ENCODE measurements at places on chromosomes 16 and 17.

GRCh38 chr17:76667786-76668453, 24.4 kb upstream of the ST6GALNAC1 start:
- DNase-seq, result peak; percentile 33

DNA sequence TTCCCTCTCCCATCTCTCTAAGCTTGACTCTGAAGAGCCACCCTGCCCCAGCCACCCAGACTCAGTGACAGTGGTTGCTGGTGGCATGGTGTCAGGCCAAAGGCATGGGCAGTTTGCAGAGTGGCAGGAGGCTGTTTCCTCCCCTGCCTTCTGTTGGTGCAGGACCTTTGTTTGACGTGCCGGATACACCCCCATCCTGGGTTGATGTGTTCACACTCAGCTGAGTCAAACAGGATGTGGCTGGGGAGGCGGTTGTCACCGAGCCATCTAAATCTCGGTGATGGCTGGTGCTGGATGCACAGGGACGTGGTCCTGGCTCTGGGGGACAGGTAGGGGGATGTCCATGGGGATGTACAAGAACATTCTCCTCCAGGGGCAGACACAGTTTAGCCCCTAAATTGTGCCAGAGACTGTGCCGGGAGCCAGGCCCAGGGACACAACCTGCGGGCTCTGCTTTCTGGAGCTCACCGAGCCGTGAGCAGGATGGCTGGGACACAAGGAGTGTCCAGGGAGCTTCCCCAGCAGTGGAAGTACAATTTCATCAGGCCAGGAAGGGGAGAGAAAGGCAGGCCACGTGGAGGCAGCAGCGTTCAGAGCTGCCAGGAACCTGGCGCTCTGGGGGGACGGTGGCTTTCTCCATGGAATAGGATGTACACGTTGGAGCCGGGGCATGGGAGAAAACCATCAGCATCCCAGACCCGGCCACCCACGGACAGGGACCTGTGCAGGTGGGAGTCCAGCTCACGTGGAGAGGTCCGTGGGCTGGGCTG, 264.2 kb downstream of the SEC14L1 start:
- no peak for DNase-seq

DNA sequence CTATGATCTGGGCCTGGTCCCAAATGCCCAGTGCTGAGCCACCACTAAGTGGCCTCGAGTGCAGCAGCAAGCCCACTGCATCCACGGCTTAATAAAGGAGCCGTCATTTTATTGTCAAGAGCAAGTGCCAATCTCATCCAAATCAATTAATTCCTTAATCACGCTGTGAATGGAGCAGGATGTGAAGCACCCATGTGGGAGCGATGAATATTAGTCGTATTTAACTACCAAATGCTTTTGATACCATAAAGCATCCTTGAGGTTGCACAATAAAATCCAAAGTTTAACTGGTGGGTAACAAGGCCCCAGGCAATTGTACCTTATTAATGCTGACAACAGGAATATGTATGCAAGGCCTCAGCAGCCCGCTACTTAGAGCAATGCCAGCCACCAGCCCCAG, 226.0 kb upstream of the C16orf82 start:
- DNase-seq, result no peak

- no peak for DNase-seq
Measured at GRCh38 chr16:2689968-2690801, 7.9 kb downstream of the KCTD5 start.

DNA sequence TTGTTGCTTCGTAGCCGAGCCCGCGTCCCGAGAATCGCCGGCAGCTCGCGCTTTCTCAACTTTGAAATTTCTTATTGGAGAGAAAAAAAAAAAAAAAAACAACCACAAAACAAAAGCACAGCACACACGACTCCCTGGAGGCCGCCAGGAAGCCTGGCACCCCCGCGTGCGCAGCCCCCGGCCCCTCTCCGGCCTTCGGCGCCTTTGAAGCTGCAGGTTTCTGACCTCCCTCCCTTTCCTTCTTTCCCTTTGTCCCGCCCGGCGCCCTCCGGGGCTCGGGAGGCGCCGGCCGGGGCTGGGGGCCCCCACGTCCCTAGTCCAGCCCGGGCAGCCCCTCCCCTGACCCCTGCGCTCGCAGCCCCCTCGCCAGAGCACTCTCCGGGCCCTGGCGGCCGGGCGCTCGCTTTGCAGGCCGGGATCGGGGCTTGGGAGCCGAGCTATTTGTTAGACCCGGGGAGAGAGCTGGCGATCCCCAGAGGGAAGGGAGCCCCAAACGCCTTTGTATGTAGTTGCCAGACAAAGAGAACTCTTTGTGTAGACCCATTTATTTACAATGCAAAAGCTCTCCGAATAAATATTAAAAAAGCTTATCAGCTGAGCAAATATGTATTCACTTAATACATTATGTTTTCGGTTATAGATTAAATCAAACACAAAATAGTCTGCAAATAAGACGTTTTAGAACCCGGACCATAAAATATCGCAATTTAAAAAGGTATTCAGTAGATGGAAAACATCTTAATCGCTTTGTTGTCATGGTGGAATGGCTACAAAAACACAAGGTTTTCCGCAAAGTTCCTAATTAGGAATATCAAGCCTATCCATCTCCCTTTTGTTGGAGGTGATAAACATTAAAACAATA, 2.3 kb downstream of the BAHCC1 start:
- DNase-seq, result peak; percentile 63

DNA sequence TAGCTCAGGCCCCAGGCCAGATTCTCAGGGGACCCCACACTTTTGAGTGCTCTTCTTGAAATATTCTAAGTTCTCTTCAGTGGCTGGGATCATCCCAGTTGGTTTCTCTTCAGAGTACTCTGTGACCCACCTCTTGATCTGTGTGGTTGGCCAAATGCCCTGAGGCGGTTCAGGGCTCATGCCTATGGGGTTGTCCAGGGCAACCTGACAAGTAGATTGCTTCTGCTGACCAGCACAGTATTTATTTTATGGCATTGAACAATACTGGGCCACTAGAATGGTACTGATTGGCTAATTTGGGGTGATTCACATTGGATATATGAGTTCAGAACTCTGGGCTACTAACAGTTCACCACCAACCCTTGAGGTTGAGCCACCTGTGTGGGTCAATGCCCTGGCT, 7.4 kb upstream of the GOSR2 start:
- DNase-seq, result no peak

- DNase-seq, result no peak
Measured at GRCh38 chr16:29698484-29699323, 19.7 kb downstream of the QPRT start.

DNA sequence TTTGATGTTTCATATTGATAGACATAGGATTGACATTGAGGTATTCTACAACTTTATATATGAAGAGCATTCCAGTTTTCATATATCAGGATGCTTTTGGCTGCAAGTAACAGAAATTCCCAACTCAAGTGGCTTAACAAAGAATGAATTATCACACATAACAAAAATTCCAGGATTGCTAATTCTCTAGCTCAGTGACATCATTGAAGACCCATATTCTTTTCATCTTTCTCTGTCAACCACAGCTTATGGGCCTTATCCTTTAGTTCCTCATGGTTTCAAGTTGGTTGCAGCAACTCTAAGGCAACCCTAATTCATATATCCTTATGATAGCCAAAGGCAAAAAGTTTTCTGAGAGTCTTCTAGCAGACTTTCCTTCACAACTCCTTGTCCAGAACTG, 91.5 kb upstream of the HAS3 start:
- no peak for DNase-seq

GRCh38 chr16:79468121-79468552, 132.4 kb downstream of the MAF start:
- no peak for DNase-seq

DNA sequence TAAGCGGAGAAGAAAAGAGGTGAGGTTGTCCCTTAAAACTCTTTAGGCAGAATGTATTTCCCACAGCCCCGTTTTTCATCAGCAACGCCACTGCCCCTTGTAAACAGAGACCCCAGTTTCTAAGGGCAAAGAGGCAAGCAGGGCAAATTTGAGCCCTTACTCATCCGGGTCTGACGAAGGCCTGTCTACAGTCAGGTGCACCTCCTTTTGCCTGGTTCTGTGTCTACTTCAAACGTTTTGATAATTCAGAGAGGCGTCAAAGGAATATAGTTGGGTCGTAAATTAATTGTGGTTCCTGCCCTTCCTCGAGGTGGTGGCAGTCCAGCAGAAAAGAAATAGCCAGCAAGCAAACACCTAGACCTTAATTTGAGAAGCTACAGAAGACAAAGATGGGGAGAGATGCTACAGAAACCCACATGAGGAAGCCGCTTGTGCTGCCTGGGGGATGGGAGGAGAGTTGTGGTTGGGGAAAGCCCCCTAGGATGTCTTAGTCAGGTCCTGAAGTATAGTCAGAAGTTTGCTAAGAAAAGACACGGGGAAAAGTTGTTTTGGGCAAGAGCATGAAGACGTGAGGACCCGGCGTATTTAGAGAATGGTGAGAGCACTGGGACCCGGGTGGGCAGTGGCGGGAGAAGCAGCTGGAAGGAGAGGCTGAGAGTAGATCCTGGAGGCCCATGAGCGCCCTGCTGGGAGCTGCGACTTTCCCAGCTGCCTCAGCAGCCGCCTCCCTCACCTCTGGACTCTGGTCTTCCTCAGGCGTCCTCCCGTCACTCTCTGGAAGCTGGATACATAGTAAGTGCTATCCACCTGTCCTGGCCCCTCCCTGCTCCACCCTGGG, 2.4 kb downstream of the FBRS start:
- DNase-seq, result no peak

- no peak for DNase-seq
Measured at GRCh38 chr17:33657181-33657580, 364.1 kb upstream of the ASIC2 start.

DNA sequence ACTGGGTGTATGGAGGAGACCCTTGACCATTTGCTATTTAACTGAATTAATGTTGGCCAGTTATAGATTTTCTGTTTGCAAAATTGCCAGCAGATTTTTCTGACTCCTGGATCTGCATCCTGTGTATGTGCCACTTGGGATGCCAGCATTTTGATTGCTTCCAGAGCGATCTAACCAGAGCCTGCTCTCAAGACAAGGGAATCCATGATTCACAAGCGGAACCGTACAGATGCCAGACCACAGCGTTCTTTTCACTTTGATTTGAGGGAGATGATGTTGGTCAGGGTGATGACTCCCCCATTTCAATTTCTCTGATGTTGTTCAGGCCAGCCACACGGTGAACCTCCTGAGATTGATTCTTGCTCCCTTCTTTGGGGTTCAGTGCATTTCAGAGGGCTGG, 228.7 kb downstream of the CDH13 start:
- no peak for DNase-seq

GRCh38 chr17:59004338-59005111, 102.2 kb downstream of the TRIM37 start:
- DNase-seq, result peak; percentile 80

DNA sequence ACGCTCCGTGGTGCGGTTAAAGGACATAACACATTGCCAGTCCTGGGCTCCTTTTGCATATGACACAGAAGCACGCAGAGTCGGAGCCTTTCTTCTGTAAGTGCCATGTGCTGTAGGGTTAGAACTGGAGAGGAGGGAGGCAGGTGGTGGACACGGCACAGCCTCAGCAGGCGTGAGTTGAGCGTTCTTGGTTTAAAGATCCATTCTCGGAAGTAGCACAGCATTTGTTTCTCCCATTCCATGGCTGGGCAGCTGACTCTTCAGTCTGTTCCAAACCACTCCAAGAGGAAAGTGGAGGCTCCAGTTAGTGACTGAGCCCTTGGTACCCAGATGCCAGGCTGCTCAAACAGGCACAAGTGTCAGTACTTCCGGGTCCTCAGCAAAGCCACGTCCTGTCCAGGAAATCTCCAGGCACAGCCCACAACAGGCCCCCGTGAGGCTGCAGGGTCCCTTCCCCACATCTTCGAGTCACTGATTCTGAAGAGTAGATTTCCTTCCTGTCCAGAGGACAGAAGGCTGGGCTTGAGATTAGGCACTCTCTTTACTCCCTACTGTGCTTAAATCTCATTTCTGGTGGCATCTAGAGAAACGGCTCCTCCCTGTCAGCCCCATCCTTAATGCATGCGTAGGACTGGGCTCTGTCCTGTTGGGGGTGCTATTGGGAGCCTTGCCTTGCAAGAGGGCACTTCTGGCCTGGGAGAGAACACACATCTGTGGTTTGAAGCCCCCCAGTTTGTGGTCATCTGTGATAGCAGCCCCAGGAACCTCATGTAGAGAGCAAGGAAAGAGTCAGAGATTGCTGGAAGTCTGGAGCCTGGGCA, 39.6 kb upstream of the NAT9 start:
- DNase-seq, result no peak

- DNase-seq, result no peak
Measured at GRCh38 chr16:5336941-5337340, 239.3 kb upstream of the EEF2KMT start.

DNA sequence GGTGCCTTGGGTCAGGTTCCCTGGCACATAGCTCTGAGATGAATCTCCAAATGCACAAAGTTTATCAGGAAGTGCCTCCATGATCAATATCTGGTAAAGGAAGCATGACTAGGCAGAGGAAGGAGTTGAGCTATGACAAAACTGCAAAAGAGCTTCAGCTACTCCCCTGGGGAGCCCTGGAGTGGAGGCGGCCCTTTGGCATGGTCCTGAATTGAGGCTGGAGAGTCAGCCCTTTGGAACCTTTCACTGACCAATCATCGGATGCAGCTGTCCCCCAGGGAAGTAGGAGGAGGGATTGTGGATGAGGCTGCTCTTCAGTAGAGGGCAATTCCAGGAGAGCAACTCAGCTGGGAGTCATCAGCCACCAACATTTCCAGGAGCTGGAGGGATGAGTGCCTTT, 46.1 kb upstream of the NLRP1 start:
- DNase-seq, result no peak

GRCh38 chr17:17155568-17155967, 50.6 kb downstream of the PLD6 start:
- no peak for DNase-seq

DNA sequence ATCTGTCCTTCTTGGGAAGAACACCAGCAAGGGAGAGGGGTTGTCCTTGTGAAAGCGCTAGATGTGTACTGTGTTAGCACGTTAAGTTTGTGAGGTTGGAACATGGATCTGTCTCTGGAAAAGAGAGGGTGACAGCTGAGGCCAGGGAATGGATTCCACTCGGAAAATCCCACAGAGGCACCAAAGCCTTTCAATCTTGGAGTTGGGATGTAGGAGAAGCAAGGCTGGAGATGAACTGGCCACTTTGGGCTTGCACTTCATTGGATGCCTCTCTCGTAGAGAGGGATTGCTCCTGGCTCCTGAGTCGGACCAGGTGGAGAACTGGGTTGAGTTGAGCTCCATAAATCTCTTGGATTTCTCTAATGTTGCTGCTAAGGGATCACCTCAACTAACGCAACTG, 67.2 kb downstream of the CCDC182 start:
- DNase-seq, result no peak

Data from NCI-H2171 treated with DMSO at 0.1 percent for 48 hours (cell line).